Stimulated activated CD8-positive, alpha-beta memory T cell treated with anti-CD3 and anti-CD28 coated beads, Interleukin-2, amount 100 ng/mL, for 1 hour (primary cell): ENCODE measurements at places on chromosomes 2 and 18.
A peak's percentile ranks its signal among the peaks of the same experiment; 100 is the strongest.

GRCh38 chr2:216388046-216388884 is 16.0 kb upstream of the MARCHF4 start:
- DNase-seq, result no peak

DNA sequence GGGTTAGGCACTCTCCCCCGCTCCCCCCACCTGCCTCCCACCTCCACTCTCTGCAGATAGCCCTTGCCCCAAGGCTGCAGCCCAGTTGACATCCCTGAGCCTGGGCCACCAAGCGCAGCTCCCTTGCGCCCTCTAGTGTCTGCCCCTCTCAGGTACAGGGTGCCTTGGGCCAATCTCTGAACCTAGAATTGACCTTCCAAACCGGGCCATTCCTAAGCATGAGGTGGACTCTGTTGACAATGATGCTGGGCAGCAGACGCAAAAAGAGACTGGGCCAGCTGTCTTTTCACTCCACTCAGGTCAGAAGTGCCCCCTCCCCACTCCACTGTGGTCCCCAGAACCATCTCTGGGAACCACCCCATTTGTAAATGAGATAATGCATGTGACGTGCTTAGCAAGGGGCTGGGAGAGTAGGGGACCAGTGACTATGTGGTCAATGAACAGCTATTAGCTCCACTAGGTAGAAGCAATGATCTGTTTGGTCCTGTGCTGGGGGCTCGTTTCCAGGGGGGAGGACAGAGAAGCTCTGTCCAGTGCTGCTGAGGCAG is 43.3 kb upstream of the PLB1 start:
- DNase-seq, result peak; percentile 57

- DNase-seq, result no peak
Measured at GRCh38 chr18:28559511-28559910, 382.6 kb upstream of the CDH2 start.

- no peak for DNase-seq
Measured at GRCh38 chr2:134167015-134167414, 86.9 kb upstream of the MGAT5 start.

GRCh38 chr2:226649871-226650660 is 149.6 kb downstream of the IRS1 start:
- no peak for DNase-seq

- DNase-seq, result no peak
Measured at GRCh38 chr2:57497489-57498096, 549.0 kb upstream of the VRK2 start.

- DNase-seq, result no peak
Measured at GRCh38 chr18:79326413-79327198, 69.1 kb upstream of the NFATC1 start.

DNA sequence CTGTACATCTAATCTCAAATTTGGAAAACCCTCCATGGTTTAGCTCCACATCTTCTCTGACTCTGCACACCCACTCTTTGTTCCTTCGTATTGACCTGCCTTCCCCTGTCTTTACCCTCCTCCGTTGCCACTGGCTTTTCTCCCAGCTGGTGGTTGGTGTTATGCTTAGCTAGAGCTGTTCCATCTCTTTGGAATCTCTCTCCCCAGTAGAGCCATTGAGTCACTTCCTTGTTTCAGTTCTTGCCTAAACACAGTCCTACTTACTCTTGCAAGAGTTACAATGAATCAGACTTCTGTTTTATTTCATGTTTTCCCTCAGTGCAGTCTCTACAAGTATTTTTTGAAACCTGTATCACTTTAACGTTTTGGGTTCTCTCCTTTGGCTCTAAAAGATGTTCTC is 263.9 kb downstream of the LTBP1 start:
- no peak for DNase-seq

- DNase-seq, result no peak
Measured at GRCh38 chr2:2681711-2682251, 350.7 kb upstream of the MYT1L start.

- DNase-seq, result no peak
Measured at GRCh38 chr2:54866868-54867267, 143.4 kb downstream of the EML6 start.

- DNase-seq, result peak; percentile 15
Measured at GRCh38 chr18:58781627-58782194, 83.0 kb upstream of the ZNF532 start.

GRCh38 chr2:98346311-98347236 is at the start of gene CNGA3:
Gene CNGA3, plus strand, starts transcription at chr2:98346456. Its CDS starts 23,520 bp downstream, at chr2:98369976.
- no peak for DNase-seq

GRCh38 chr2:187994464-187995331 is 297.0 kb upstream of the GULP1 start:
- no peak for DNase-seq

GRCh38 chr2:98589489-98589888 is 18.8 kb downstream of the COA5 start:
- no peak for DNase-seq

- DNase-seq, result no peak
Measured at GRCh38 chr18:13579874-13580273, 146.5 kb downstream of the FAM210A start.

- no peak for DNase-seq
Measured at GRCh38 chr2:229202646-229203045, 68.4 kb downstream of the PID1 start.

DNA sequence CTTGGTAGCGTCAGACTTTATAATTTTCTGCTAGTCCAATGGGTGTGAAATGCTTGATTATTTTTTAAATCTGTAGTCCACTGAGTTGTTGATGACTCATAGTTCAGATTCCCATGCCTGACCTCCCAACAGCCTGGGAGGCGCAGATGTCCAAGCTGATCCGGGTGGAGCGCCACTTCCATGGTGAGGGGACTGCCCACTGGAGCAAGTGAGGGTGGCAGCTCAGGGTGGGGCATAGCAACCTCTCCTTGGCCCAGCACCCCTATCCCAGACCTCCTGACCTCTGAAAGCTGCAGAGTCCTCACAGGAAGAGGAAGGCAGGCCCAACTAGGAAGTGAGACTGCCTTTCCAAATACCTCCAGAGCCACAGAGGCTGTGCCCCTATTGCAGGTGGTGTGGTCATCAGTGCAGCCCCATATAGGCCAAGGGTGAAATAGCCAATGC is 4.4 kb downstream of the MAL start:
- DNase-seq, result no peak

- DNase-seq, result no peak
Measured at GRCh38 chr2:236853585-236854051, 232.1 kb upstream of the COPS8 start.

- no peak for DNase-seq
Measured at GRCh38 chr18:39701055-39701783, 2135.6 kb upstream of the CELF4 start.

DNA sequence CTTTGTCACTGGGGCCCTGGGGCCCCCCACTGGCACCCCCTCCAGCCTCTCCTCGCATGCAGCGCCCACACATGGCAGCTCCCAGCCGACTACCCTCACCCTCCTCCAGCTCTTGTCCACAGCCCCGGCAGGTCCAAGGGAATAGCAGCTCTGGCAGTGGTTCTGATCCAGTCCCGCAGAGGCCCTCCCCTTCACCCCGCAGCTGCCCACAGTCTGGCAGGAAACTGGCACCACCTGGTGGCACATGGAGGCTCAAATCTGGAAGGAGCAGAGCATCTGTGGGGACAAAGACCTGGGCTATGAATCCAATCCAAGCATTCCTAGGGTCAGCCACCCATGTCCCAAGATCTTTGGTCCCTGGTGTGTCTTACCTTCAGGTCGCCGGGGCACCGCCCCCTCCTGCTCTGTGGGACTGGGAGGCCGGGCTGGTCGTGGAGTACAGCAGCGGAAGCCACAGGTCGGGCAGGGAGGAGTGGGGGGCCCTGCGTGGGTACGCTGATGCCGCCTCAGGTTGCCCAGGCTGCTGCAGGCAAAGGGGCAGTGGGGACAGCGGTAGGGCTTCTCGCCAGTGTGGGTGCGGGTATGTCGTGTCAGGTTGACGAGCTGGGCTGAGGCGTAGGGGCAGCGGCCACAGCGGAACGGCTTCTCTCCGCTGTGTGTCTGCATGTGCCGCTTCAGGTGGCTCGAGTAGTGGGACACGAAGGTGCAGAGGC is 2.3 kb downstream of the ZNF513 start:
- DNase-seq, result no peak

DNA sequence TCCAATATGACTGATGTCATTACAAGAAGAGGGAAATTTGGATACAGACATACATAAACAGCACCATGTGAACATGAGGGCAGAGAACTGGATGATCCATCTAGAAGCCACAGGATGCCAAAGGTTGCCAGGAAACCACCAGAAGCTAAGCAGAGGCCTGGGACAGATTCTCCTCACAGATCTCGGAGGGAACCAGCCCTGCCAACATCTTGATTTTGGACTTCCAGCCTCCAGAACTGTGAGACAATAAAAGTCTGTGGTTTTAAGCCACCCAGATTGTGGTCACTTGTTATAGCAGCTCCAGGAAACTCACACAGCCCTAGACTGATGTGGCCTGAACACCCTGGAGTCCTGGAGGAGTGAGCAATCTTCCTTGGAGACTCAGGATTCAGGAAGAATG is 351.6 kb downstream of the EIPR1 start:
- DNase-seq, result no peak

- no peak for DNase-seq
Measured at GRCh38 chr2:119823734-119824334, 64.1 kb downstream of the PTPN4 start.

- no peak for DNase-seq
Measured at GRCh38 chr18:55509631-55510324, 78.2 kb downstream of the TCF4 start.

DNA sequence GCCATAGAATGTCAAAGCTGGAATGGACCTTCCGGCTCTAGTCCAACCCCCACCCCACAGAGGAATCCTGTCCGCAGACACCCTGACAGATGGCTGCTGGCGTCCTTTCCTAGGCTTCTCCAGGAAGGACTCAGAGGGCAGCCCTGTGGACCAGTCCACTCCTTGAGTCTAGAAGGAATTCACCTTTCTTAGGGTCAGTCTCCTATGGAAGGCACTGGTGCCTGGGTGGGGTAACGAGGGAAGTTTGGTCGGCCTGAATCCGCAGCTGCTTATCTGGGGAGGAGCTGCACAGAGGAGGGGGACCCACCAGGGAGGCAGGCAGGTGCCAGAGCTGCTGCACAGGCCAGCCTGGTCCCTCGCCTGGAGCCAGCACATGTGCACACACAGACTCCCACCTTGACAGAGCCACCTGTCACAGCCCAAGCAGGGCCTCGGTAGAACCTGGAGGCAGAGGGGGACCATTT is 2.5 kb downstream of the DNMT3A start:
- no peak for DNase-seq

GRCh38 chr18:70998490-70998889 is 709.6 kb downstream of the SOCS6 start:
- no peak for DNase-seq

DNA sequence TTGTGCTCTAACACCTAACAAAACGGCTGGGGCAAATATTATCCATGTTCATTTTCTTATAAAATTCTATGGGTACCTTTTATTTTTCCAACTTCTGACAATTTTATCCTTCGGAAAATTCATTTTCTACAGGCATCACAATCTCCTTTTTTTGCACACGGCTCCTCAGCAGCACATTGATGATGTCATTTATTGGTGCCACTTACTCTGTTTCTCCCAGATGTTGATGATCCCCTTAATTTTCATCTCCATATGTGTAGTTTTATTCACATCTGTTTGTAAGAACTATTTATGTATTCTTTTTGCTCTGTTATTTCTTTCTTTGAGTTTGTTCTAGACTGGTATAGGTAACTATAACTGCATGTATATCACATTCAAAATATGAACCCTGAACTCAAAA is 1660.8 kb upstream of the DDX18 start:
- no peak for DNase-seq
